ENCODE measurements at places on chromosomes 6 and 20.

DNA sequence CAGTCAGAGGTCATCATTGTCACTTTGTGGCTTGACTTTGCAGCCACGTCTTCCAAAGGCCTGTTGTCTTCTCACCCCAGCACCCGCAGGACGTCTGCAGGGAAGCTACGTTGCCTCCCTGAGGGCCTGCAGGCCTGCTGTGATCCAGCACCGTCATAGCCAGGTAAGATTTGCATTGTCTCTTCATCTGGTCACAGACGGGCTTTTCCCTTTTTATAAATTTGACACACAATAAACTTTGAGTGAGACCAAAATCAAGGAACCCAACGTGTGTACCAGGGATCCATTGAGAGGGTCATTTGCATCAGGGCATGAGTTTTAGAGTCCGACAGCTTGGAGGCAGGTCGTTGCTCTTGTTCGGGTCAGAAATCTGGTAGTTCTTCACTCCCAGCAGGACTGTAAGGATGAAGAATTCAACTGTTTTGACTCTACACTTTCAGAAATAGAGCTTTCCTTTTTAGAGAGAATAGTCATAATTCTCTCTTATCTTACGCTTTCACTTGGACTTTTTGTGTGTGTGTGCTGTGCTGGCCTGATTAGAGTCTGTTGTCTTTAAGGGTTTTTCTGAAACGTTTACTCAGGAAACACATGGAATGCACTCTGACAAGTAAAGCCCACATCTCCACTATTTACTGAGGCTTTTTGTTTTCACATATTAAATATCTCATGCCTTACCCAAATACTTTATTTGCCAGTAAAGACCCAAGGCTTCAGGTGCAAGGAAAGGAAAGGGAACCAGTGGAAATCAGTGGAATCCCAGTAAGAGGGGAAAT lies 177.2 kb upstream of the TAB2 start:
- peak; percentile 44 for DNase-seq

- no peak for DNase-seq
These were observed 40.8 kb upstream of the ATXN1 start for GRCh38 chr6:16802071-16802470.

- DNase-seq: no peak
These were observed 732.2 kb downstream of the CBLN4 start for GRCh38 chr20:55273149-55273548.

GRCh38 chr6:11766043-11766442 lies 12.6 kb downstream of the ADTRP start:
- no peak for DNase-seq

DNA sequence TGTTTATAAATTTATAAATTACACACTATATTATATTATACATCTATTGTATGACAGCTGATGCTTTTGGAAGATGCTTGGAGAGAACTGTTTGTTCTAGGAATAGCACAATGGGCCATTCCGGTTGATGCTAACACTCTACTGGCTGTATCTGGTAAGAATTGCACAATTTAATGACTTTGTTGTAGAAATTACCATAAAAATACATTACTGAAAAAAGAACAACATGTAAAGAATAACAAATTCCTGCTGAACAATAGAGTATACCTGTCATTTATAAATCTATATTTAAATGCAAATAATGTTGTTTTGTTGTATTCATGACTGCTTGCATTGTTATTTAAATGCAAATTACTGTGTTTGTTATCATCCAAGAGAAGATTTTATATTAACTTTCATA lies 14.4 kb downstream of the NR2E1 start:
- no peak for DNase-seq

DNA sequence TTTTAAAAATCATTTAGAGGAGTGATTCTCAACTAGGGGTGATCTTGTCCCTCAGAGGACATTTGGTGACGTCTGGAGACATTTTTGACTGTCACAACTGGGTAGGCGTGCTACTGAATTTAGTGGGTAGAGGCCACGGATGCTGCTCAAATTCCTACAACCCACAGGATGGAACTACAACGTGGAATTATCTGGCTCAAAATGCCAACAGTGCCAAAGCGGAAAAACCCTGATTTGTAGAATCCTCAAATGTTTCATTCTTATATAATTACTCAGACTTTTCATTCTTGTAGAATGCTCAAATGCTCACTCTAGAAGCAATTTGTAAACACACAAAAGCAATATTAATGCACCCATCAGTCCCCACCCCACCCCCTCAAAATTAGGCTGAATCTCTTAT lies 229.8 kb downstream of the ZMYND8 start:
- DNase-seq: no peak

GRCh38 chr20:40173872-40174271 lies 515.2 kb downstream of the MAFB start:
- DNase-seq: no peak

DNA sequence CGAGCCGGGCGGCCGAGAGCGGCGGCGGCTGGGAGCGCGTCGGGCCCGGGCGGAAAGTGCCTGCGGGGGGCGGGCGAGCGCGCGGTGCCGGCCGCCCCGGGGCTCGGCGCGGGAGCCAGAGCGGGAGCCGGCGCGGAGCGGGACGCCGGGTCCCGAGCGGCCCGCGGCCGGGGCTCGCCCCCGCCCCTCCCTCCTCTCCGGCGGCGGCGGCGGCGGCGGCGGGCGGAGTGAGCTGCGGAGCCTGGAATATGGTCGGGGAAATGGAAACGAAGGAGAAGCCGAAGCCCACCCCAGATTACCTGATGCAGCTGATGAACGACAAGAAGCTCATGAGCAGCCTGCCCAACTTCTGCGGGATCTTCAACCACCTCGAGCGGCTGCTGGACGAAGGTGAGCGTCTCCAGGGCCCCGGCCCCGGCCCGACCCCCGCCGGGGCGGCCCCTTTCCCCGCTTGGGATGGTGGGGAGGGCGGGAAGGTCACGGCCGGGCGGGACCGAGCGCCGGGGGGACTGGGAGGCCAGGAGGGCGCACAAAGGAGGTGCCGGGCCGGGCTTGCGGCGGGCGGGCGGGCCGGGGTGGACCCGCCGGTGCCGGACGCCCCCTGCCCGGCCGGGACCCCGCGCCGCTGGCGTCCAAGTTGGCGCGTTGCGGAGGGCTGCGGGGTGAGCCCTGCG lies 565 bp downstream of the QKI start:
- peak; percentile 13 for DNase-seq

- no peak for DNase-seq
These were observed 17.0 kb downstream of the RAB32 start for GRCh38 chr6:146560607-146561006.

- DNase-seq: no peak
These were observed 6.6 kb downstream of the ARHGAP40 start for GRCh38 chr20:38608188-38608587.

- no peak for DNase-seq
These were observed 124.8 kb downstream of the HIVEP1 start for GRCh38 chr6:12136905-12137304.

DNA sequence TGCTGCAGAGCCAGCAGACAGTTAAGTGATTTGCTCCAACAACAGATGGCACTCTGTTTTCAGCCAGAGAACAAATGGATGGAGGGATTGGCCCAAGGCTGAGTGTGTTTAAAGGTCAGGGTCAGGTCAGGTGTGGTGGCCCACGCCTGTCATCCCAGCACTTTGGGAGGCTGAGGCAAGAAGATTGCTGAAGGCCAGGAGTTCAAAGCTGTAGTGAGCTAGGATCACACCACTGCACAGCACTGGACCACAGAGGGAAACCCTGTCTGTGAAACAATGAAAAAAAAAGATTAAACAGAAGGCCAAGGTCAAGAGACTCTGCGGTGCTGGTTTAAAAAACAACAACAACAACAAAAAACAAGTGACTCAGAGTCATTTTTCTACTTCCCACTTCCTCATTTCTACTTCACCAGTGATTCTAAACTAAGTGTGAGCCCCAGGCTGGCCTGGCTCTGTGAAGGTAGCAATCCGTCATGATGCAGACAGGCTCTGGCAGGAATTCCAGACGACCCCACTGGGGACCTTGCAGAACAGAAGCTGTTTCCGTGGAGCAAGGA lies 42.5 kb upstream of the ARMC2 start:
- no peak for DNase-seq

All from T-helper 1 cell (primary cell).